ENCODE measurements at places on chromosomes 16 and 17. TPM values are rescaled to one million over a fixed set of nuclear protein-coding genes. Genes with fewer than 3 reads are reported as not detected.

Gene DBNDD1
- total RNA-seq: 0.11 TPM

Gene ELMO3
- 42.8 TPM for total RNA-seq

Gene CYB561
- 45.1 TPM for total RNA-seq

Gene TMC5
- total RNA-seq: not detected
